Immature natural killer cell (primary cell): ENCODE measurements at places on chromosomes 7 and 10. TPM values are rescaled to one million over a fixed set of nuclear protein-coding genes. Genes with fewer than 3 reads are reported as not detected.

The CYP2C19 gene
- not detected for polyA plus RNA-seq

DNA sequence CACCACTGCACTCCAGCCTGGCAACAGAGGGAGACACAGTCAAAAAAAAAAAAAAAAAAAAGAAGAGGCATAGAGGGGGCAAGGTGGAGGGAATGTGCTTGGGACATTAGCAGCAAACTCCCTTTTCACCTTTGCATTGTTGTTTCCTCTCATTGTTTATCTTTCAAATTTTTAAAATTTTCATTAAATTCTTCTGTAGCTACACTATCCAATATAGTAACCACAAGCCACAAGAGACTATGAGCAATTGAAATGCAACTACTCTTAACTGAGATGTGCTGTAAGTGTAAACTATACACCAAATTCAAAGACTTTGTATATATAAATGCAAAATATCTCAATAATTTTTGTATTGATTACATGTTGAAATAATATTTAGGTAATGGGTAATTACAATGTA lies 43.4 kb downstream of the EBLN1 start:
- no peak overlapping the region for H3K4me3 ChIP-seq
- H3K27me3 ChIP-seq: peaks cover 8% of the 10 kb centered on the region
- no peak for DNase-seq
- no peaks in the 10 kb centered on the region for H3K4me1 ChIP-seq
- no peak overlapping the region for H3K27ac ChIP-seq

- peaks cover 1% of the 10 kb centered on the region for H3K27me3 ChIP-seq
- peaks cover 2% of the 10 kb centered on the region for H3K36me3 ChIP-seq
- H3K27ac ChIP-seq: no peak overlapping the region
- peaks cover 10% of the 10 kb centered on the region for H3K4me1 ChIP-seq
- DNase-seq: no peak
These were observed 31.7 kb downstream of the LHPP start for GRCh38 chr10:124493214-124493882.

- H3K27ac ChIP-seq: no peak overlapping the region
- H3K4me3 ChIP-seq: no peak overlapping the region
- no peaks in the 10 kb centered on the region for H3K36me3 ChIP-seq
- peaks cover 10% of the 10 kb centered on the region for H3K27me3 ChIP-seq
- no peaks in the 10 kb centered on the region for H3K4me1 ChIP-seq
These were observed 4.9 kb upstream of the CLDN3 start for GRCh38 chr7:73774923-73775322.

GRCh38 chr10:33808475-33808874 lies 474.0 kb upstream of the NRP1 start:
- no peaks in the 10 kb centered on the region for H3K36me3 ChIP-seq
- no peak overlapping the region for H3K4me3 ChIP-seq
- no peaks in the 10 kb centered on the region for H3K4me1 ChIP-seq

- H3K27ac ChIP-seq: no peak overlapping the region
- peaks cover 3% of the 10 kb centered on the region for H3K27me3 ChIP-seq
- no peaks in the 10 kb centered on the region for H3K36me3 ChIP-seq
- H3K4me3 ChIP-seq: no peak overlapping the region
- no peaks in the 10 kb centered on the region for H3K4me1 ChIP-seq
These were observed 124.6 kb upstream of the MBL2 start for GRCh38 chr10:52897162-52897561.

GRCh38 chr7:122269241-122269640 lies 35.3 kb downstream of the FEZF1 start:
- H3K36me3 ChIP-seq: no peaks in the 10 kb centered on the region
- H3K27ac ChIP-seq: no peak overlapping the region
- H3K4me1 ChIP-seq: no peaks in the 10 kb centered on the region
- DNase-seq: no peak
- H3K4me3 ChIP-seq: no peak overlapping the region

DNA sequence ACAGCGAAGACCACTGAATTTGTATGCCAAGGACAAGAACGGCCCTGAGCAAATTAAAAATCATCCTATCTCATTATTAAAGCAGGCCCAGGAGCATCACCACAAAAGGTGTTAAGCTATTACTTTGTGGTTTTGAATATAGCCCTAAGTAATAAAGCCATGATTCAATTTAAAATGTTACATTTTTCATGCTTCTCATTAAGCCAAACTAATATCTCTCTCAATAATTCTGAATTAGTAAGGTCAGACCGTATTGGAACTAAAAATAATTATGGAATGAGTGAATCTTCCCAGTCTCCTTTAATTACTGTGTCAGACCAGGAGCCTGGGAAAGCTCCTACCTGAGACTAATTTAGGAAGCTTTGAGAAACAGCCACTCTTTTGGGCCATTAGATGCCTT lies 162.4 kb downstream of the SORCS1 start:
- H3K27me3 ChIP-seq: no peaks in the 10 kb centered on the region
- no peak for DNase-seq
- peaks cover 15% of the 10 kb centered on the region for H3K4me1 ChIP-seq
- no peaks in the 10 kb centered on the region for H3K36me3 ChIP-seq

DNA sequence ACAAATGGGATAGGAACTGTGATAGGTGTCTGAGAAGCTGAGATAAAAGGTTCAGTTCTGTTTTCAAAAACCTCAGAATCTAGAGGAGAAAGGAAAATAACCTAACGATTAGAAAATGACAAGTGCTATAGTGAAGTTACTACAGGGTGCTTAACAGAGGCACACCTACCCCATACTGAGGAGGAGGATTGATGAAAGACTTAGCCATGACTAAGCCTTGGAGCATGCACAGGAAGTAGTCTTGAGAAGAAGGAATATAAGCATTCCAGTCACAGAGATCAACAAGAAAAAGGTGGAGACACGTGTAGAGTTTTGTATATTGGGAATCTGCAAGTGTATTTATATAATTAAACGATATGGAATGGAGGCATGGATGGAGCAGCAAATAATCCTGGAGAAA lies 1225.5 kb upstream of the CELF2 start:
- no peaks in the 10 kb centered on the region for H3K4me1 ChIP-seq
- no peaks in the 10 kb centered on the region for H3K36me3 ChIP-seq
- no peak overlapping the region for H3K4me3 ChIP-seq
- DNase-seq: no peak

DNA sequence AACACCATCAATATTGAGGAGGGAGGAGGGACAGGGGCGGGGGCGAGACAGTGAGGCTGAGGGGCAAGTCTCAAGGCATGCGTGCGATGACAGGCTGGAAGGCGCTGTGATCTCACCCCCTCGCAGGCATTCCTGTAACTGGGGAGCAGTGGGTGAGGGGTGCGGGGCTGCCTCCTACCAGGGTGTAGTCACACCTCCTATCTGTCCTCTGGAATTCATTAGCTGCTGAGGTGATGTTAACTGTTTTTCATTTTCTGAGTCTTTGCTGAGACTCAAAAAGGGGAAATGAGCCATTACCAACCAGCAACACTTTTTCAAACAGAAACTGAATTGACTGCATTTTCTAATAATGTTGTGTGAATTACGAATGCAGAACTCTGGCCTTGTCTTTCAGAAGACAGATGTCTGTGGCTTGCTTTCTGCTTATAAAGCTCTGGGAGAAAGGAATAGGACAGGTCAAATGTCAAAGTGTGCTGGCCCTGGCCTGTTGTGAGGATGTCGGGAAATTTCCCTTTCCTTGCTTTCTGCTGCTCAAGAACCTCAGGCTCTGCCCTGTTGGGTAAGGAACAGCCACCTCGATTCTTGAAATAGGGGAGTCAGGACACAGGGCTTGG lies 23.7 kb upstream of the CDH23 start:
- no peaks in the 10 kb centered on the region for H3K27me3 ChIP-seq
- no peak for DNase-seq
- no peak overlapping the region for H3K4me3 ChIP-seq
- H3K4me1 ChIP-seq: peaks cover 12% of the 10 kb centered on the region
- H3K36me3 ChIP-seq: no peaks in the 10 kb centered on the region
- no peak overlapping the region for H3K27ac ChIP-seq
